ENCODE measurements at places on chromosomes 4 and X.

GRCh38 chrX:107851215-107851614 is 25.5 kb downstream of the MID2 start:
- DNase-seq, result no peak

DNA sequence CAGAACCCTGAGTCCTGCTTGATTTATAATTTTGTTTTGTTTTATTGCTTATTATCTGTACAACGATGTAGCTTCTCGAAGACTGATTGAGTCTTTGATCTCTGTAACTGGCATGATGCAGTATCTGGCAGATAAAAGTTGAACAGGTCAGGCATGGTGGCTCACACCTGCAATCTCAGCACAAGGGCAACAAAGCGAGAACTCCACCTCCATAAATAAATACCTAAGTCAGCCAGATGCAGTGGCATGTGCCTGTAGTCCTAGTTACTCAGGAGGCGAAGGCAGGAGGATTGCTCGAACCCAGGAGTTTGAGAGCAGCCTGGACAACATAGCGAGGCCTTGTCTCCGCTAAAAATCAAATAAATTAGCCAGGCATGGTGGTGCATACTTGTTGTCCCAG is 15.7 kb upstream of the WDR19 start:
- DNase-seq, result no peak

DNA sequence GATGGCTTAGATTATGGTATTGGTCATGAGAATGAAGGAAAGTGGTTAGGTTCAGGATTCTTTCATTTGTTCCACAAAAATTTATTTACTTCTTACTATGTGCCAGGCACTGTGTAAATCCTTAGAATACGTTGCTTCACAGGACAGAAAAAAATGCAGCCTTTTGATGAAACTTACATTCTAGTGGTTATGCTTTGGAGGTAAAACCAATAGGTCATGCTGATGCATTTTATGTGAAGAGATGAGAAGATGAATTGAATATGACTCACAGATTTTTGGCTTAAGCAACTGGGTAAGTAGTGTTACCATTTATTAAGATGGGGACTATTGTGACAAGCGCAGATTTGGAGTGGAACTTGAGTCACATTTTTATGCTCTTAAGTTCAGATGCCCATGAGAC is 165.3 kb downstream of the GLRA2 start:
- no peak for DNase-seq

DNA sequence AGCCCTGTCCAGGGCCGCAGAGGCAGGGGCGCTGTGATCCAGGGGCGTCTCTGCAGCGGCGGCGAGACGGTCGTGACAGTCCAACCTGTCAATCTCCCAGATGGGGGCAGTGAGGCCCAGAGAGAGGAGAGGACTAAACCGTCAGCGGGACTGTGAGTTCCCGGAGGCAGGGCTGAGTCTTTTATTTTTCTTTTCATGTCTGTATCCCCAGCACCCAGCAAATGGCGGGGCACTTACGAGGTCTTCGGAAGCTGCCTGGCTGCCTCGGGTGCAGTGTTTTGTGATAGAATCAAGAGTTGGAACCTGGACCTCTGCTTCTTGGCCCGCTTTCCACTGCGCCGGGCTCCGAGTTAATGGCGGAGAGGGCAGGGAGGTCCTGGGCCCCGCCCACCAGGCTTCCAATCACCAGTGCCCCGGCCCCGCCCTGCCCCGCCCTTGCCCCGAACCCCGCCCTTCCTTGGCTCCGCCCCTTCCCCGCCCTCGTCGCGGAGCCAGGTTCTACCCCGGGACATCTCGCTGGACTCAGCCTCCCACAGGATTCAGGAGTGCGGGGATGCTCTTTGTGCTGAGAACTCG is 35.3 kb upstream of the GRPEL1 start:
- peak; percentile 93 for DNase-seq

DNA sequence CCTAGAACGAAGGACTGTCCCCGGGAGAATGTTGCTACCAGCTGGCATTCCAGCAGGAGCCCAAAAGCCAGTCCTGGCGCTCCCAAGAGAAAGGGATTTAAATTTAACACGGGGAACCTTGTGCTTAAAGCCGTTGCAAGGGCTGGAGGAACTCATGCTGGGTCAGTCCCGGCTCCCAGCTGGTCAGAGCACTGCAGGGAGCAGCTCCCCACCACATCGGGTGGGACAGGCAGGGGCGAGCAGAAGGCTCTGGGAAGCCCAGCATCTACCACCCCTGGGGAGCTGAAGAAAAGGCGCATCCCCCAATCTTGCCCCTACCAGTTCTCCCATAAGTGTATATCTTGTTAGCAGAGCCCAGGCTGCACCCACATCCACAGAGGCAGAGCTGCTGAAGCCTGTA is 15.7 kb downstream of the CFAP99 start:
- DNase-seq, result no peak

- peak; percentile 75 for DNase-seq
Observed at GRCh38 chr4:109912706-109913595, at the start of gene EGF. Gene EGF (plus strand): TSS chr4:109912883. CDS start chr4:109913336, 453 bp downstream.

Measured in COLO829 (cell line).